ENCODE measurements at places on chromosomes 4 and X. TPM values are rescaled to one million over a fixed set of nuclear protein-coding genes. Genes with fewer than 3 reads are reported as not detected.

SMC1A gene
- total RNA-seq = 34.8 TPM

SSX2B gene
- total RNA-seq = not detected

SPANXN3 gene
- total RNA-seq = not detected

MTM1 gene
- 26.7 TPM for total RNA-seq

GAGE1 gene
- not detected for total RNA-seq

NUDT10 gene
- total RNA-seq = 45.9 TPM

CFI gene
- 52.5 TPM for total RNA-seq

SPATA4 gene
- total RNA-seq = not detected

NEUROG2 gene
- total RNA-seq = not detected

FGF5 gene
- total RNA-seq = not detected

GPC4 gene
- 5.9 TPM for total RNA-seq

MTMR8 gene
- total RNA-seq = 5.2 TPM
